NCI-H345 (cell line): ENCODE measurements at places on chromosomes 16 and 17.

DNA sequence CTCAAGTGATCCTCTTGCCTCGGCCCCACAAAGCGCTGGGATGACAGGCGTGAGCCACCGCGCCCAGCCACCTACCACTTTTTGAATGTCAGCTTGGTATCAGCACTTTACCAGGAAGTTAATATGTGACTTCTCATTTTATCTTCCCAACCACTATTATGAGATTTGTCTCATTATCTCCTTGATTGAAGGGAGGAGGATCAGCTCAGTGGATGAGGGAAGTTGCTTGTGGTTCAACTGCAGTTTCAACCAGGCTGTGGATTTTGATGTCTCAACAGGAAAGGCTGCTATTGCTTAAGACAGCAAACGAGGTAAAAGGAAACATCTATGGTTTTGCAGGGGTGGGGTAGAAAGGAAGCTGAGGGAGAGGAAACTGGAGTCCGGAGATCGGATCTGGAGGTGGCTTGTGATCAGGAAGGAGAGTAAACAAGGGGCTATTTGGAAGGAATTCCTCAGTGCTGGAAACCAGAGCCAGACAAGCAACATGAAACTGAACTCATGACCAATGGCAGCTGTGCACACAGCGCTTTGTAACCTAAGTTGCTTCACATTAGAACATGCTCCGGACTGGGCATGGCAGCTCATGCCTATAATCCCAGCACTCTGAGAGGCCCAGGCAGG lies 180.5 kb downstream of the VPS53 start:
- DNase-seq = no peak

GRCh38 chr16:85539629-85540291 lies 73.4 kb upstream of the GSE1 start:
- no peak for DNase-seq

- no peak for DNase-seq
Observed at GRCh38 chr17:40442392-40443195, 656 bp upstream of the IGFBP4 start.

- DNase-seq = no peak
Observed at GRCh38 chr17:58282442-58282841, 1.7 kb upstream of the MPO start.

GRCh38 chr16:16019488-16019887 lies 70.1 kb downstream of the ABCC1 start:
- no peak for DNase-seq

- no peak for DNase-seq
Observed at GRCh38 chr17:7026471-7027115, 3.7 kb downstream of the BCL6B start.

DNA sequence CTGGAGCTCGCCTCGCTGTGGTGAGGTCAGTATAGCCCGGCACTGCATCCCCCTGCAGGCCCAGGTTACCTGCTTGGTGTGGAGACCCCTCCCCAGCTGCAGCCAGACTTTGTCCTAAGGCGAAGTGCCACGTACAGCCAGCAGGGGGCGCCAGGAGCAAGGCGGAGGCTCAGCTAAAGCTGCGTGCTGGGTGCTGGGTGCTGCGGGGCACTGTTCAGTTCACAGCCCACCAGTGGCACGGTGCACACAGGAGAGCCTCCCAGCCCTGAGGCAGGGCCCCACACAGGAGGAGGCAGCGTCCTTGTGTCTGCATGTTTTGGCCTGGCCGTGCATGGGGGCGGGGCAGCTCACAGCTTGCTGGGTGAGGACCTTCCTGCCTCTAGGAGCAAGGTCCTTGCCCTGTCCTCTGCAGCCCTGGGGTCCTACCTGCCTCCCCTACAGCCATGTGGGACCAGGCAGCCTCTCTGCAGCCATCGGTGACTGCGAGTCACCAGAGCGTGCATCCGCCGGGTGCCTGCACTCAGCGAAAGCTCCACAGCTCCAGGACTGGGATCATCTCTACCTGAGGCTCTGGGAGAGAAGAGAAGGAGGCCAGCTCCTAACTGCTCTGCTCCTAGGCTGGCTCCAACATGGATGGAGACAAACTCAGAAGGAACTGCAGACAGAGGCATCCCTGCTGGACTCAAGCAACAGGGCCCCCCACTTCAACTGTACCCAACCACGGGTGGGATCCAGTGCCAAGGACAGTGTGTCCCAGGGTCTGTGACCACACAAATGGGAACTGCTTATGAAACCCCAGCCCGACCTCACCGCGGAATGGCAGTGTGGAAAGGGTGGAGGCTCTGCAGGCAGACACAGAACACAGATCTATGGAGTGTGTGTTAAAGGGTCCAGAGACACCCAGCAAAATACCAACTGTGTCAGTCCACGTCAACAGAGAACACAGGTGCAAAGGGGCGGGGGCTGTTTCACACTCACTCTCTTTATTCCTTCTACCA lies 19.0 kb downstream of the SLC7A5 start:
- DNase-seq = peak; percentile 49

DNA sequence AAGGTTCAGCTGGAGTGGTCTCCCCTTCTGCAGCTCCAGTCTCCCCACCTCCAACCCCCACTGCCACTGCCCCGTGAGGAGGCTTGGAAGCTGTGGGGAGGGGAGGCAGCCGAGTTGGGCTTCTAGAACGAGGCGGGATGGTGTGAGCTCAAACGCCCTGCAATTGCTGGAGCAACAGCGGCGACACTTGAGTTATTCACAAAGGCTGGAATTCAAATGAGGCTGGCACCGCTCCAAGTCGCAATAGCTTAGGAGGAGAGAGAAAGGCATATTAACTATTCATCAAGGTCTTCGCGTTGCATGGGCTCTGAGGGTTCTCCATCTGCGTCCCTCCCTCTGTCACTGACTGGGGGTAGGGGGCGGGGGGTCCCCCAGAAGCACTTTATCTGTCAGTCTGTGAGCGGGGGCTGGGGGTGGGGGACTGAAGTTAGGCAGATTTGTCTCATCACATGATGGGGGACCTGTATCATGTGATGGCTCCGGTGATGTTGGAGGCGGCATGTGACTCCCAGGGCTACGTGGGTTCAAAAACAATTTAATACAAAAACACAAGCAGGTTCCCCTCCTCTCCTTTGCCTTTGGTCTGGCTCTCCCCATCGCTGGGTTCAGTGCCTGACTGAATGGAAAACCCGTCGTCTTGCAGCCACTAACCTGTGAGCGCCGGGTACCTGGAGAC lies 70.5 kb downstream of the RBBP6 start:
- peak; percentile 74 for DNase-seq
